HepG2 (cell line): ENCODE measurements at places on chromosomes 7 and 10. TPM values are rescaled to one million over a fixed set of nuclear protein-coding genes. Genes with fewer than 3 reads are reported as not detected.

DNA sequence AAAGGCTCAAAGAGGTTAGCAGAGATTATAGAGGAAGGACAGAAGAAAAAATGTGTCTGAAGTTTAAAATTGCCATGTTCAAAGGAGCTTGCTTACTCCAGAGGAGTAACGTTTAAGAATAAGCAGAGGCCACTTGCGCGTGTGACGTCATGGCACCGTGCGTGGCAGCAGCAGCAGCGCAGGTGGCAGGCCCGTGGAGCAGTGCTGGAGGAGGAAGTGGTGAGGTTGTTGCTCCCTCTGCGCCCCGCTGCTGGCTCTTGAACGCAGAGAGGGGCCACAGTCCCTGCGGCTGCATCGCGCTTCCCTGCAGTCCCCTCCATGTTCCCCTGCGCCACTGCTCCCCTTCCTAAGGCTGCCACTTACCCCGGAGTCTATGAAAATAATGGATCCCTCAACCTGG, 37.5 kb downstream of the GDI2 start:
- H3K27ac ChIP-seq, result no peak overlapping the region
- H3K4me1 ChIP-seq, result no peaks in the 10 kb centered on the region
- no peak for DNase-seq
- peaks cover 63% of the 10 kb centered on the region for H3K36me3 ChIP-seq

DNA sequence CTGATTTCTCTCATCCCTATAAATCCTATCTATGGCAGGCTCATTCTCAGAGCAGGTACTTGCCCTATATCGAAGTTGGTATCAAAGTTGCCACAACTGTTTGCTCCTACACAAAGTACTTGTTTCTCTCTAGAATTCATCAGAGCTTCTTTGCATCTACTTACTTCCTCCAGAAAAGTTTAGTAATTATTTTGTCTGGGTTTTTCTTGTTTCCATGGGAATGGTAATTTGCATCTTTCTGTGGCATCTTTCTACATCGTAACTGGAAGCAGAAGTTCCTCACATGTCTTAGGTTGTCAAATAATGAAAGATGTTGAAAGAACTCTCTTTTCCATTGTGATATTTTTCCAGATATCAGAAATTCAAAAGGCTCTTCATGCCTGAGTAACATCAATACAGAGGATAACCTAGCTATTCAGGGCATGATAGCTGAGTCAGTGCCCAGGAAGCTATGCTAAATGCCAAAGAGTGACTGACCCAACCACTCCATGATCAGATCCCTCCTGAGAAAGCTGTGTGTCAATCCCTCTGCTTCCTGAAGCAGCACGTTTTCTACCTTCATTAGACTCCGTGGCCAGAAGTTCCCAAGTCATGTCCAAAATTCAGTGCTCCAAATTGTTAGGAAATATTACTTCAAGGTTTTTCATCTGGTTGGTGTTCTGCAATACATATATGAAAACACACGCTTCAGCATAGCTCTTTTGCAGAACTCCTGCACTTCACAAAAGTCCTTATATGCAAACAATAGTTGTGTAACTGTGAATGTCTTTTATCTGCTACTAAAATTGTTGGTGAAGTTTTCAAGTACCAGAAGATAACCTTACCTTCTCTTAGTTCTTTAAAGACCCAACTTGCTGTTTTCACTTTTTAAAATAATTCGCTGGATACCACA, 216.5 kb downstream of the VTI1A start:
- H3K4me3 ChIP-seq, result no peak overlapping the region
- peaks cover 34% of the 10 kb centered on the region for H3K4me1 ChIP-seq

Gene ERVW-1
- not detected in 2 replicates for polyA plus RNA-seq

Gene GRM8
- not detected in 2 replicates for polyA plus RNA-seq

DNA sequence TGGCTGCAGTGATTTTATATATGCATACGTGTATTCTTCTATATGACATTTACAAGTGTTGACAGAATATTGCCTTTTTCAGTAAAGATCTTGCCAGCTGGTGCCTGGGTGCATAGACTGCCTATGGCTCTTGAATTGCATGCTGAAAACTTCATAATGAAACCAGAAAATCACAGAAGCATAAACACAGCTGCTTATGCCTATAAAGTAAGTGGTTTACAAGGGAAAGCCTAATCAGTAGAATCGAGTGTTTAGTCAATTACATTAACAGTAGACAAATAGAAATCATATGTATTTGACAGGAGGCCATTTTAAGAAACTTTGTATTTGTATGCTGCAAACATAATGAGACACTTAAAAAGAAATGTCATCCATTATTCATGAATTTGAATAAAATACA, 82.5 kb downstream of the TMEM168 start:
- no peak overlapping the region for H3K27ac ChIP-seq
- no peak for DNase-seq
- no peak overlapping the region for H3K4me3 ChIP-seq
- H3K36me3 ChIP-seq, result no peaks in the 10 kb centered on the region
